ENCODE measurements at places on chromosomes 16 and 17.
A peak's percentile ranks its signal among the peaks of the same experiment; 100 is the strongest.

DNA sequence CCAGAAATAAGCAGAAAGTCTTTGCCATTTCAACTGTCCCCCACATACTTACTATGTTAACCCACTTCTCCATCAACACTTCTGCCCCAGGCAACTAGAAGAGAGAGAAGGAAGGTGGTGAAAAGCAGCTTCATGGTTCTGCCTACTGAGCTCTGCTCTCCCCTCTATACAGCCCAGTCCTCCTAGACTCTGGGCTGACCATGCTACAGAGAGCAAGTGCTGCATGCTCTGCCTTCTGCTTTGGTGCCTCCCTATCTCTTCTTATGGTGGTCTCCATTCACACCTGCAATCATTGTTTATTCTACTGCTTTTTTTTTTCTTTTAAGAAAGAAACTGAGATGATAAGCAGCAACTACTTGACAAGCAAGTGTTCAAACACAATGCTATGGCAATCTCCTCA, 20.3 kb upstream of the CD300E start:
- no peak for DNase-seq

- peak; percentile 79 for DNase-seq
Measured at GRCh38 chr16:16127469-16128116, 95.7 kb downstream of the ABCC6 start.

GRCh38 chr17:45645330-45645729, 138.8 kb upstream of the CRHR1 start:
- DNase-seq: no peak

GRCh38 chr16:69395859-69396186, 10.0 kb upstream of the TERF2 start:
- DNase-seq: no peak

DNA sequence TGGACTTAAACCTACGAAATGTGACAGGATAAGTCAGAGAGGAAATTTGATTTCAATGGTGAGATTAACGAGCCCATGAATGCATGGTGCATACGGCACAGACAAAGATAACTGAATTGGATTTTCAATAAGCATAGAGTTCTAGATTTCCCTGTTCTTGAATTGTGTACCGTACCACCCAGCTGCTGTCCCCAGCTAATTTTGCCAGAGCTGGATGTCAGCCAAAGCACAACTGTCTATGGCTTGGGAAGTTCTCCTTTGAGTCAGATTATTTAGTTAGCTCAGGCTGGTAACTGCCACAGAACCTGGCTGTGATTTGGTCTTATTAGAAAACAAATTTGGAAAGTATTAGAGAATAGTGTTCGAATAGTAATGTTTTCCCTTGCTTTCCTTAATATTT, 143.1 kb downstream of the CDH13 start:
- DNase-seq: no peak

- no peak for DNase-seq
Measured at GRCh38 chr16:65375651-65376050, 253.8 kb upstream of the CDH11 start.
